NCI-H524 (cell line): ENCODE measurements at places on chromosomes 5 and 9.

DNA sequence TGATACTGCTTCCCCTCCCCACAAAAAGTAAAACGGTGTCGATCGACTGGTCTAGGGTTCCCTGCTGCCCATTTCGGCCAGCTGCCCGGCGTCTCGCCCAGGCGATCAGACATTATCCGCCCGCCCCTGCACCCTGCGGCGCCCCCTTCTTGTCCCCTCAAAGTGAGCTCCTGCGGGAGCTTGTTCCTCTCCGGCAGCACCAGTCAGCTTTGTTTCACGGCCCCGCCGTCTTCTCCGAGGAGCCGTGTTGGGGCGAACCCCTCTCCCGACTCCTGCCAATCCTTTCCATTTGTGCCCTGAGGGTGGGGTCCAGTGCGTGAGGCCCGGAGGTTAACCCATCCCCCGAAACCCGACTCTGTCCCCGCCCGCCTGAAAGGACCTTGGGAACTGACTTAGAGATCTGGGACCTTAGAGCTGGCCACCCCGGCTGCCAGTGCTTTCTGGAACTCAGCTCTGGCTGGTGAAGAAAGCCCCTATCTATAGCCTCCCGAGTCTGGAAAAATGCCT is 518 bp downstream of the UBE2B start:
- DNase-seq = peak; percentile 29

DNA sequence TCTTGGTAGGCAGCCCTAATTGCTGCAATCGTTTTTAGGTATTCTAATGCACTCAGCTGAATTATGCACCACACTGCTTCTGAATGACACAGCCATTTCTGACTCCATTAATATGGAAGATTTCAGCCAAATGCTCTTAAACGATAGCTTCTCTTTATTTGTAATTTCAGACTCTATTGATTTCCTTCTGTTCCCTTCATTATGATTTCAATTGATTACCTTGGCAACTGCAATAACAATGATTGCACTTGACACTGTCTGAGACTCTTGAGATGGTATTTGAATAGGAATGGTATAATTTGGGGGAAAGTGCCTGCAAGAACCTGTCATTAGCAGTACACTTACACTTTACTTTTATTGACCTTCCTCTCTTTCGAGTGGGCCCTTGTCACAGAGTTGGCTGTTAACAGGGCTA is 296.1 kb upstream of the DMAC1 start:
- DNase-seq = no peak

- peak; percentile 20 for DNase-seq
Observed at GRCh38 chr5:126492939-126493338, 69.7 kb downstream of the GRAMD2B start.

DNA sequence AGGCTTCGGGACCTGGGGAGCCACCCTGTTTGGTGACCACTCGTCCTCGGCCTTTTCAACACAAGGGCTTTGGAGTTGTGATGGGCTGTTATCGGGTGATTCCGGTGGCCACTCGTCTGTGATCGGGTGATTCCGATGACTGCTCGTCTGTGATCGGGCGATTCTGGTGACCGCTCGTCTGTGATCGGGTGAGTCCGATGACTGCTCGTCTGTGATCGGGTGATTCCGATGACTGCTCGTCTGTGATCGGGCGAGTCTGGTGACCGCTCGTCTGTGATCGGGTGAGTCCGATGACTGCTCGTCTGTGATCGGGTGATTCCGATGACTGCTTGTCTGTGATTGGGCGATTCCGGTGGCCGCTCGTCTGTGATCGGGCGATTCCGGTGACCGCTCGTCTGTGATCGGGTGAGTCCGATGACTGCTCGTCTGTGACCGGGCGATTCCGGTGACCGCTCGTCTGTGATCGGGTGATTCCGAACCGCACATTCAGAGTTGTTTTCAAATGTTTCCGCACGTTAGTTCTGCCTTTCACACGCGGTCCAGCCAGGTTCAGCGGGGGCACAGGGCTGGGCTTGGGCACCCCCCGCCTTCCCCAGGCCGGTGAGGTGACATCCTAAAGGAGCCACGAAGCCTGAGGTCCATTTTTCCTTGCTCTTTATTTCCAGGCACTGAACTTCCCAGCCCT is 30.3 kb downstream of the TPPP start:
- DNase-seq = no peak

DNA sequence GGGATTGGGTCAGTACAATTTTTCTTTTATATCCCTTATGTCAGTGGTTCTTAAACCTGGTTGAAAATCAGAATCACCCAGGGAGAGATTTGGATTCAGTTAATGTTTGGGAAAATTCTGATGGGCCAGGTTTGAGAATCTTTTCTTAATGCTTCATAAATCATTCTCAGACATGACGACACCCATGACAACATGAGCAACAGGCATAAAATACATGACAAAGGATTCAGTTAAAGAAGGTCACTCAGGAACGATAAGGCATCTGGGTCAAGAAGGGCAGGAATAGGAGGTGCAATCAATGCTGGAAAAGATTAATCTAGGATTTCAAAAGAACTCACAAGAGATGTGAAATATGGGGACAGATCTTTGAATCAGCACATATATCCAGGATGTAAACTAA is 41.8 kb downstream of the ELOVL7 start:
- DNase-seq = no peak

DNA sequence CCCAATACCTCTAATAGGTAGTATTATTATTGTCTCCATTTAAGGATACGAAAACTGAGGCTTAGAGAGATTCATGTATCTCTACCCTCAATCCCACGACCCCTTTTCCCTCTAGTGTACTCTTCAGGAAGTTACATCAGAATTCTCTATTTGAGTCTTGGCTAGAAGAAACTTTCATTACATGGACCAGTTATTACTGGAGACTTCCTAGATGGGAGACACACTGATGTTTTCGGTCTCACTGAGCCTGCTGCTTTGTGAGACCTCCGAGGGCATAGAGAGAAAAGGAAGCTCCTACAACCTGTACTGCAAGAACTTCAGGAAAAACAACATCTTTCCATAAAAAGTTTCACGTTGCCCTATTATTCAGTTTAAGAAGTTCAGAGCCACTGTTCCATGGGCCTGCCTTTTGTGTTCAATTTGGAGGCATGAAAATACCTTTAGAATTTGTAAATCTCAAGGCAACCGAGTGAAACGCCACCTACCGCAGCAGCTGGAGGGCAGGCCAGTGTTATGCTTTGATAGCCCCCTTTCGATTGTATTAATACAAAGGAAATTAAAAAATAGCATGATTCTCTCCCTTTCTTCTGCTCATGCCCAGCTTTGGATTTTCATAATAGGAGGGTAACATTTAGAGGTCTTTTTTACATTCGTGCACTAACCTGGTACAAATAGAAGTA is 223.3 kb downstream of the EBF1 start:
- DNase-seq = no peak

DNA sequence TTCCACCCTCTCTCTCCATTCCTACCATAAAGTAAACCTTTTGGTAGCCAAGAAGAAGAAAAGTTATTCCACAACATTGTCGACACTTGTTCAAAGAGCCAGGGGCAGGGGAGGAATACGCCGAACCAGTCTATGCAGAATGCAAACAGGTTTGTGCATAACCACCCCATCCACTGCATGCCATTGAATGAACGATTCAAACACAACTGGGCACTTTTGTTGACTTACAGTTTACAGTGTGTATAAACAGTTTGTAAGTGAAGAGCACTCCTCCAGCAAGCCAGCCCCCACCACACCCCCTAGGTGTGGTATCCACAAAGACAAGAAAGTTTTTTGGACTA is 6.8 kb upstream of the S1PR3 start:
- no peak for DNase-seq

GRCh38 chr9:95462249-95463147 is 54.3 kb downstream of the PTCH1 start:
- peak; percentile 91 for DNase-seq

- no peak for DNase-seq
Observed at GRCh38 chr5:145922059-145922458, 14.3 kb upstream of the SH3RF2 start.

- no peak for DNase-seq
Observed at GRCh38 chr9:122364783-122365150, 6.1 kb upstream of the PTGS1 start.

GRCh38 chr9:90098408-90098807 is 493.6 kb downstream of the GADD45G start:
- DNase-seq = peak; percentile 44

DNA sequence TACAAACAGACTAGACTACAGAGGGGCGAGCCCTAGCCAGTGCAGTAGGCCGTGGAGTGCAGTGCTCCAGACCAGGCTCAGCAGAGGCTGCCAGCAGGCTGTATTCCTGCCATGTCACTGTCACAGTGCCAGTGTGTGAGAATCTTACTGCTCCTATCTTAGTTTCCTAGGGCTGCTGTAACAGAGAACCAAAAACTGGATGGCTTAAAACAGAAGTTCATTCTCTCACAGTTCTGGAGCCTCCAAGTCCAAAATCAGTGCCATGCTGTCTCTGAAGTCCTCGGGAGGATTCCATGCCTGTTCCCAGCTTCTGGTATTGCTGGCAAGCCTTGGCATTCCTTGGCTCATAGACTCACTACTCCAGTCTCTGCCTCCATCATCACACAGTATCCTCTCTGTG is 75.0 kb upstream of the SAP30L start:
- DNase-seq = no peak

DNA sequence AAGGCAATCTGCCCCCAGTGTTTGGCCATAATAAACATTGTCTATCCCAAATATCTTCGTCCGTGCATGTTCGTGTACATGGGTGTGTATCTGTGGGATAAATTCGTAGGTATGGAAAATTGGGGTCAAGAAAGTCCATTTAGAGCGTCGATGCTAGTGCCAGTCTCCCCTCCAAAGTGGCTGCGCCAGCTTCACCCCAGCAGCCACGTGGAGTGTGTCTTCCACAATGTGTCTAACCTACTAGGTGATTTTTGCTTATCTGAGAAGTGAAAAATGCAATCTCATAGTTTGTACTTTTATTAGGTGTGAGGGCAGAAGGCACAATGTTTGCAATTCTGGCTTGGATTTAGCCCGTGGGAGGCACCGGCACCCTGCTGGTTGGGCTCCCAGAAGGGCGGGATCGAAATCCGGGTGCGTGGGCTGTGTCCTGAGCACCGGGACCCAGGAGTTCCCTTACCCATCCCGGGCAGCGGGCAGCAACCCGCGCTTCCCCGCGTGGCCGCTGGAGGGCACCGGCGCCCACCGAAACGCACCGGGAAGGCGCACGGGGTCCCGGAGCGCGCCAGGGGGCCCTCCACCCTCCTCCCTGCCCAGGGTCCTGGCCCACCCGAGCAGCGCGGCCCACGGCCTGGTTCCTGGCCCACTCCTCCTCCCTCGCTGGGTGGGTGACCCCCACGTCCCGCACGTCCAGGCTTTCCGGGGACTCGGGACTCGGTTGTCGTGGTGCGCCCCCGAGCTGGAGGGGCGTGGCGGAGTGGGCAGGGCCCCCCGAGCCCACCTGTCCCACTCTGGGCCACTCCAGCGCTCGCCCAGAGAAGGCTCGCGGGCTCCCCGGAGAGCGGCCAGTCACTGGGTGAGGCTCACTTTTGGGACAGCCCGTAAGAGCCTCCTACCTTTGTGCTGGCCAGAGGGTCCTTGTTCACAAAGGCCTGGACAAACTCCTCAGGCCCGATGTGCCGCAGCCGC is 55.4 kb upstream of the RNF130 start:
- DNase-seq = no peak

GRCh38 chr5:52693280-52693679 is 94.4 kb upstream of the ITGA1 start:
- DNase-seq = no peak

GRCh38 chr5:138708791-138709190 is 44.4 kb upstream of the CTNNA1 start:
- DNase-seq = no peak

DNA sequence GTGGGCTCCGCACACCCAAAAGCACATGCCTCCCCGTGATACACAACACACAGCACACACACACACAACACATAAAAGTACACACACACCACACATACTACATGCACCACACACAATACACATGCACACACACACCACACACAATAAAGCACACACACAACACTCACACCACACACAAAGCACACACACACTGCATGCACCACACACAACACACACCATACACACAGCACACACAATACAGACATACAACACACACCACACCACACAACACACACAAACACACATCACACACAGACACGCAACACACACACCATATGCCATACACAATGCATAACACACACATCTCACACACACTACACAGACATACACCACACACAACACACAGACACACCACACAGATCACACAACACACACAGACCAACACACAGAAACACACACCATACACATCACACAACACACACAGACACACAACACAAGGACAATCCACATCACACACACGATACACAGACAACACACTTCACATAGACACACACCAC is 3.4 kb upstream of the CCDC187 start:
- DNase-seq = no peak

- no peak for DNase-seq
Observed at GRCh38 chr5:156704139-156704538, 146.0 kb upstream of the PPP1R2B start.

GRCh38 chr5:36535859-36536615 is 70.4 kb upstream of the SLC1A3 start:
- DNase-seq = no peak

DNA sequence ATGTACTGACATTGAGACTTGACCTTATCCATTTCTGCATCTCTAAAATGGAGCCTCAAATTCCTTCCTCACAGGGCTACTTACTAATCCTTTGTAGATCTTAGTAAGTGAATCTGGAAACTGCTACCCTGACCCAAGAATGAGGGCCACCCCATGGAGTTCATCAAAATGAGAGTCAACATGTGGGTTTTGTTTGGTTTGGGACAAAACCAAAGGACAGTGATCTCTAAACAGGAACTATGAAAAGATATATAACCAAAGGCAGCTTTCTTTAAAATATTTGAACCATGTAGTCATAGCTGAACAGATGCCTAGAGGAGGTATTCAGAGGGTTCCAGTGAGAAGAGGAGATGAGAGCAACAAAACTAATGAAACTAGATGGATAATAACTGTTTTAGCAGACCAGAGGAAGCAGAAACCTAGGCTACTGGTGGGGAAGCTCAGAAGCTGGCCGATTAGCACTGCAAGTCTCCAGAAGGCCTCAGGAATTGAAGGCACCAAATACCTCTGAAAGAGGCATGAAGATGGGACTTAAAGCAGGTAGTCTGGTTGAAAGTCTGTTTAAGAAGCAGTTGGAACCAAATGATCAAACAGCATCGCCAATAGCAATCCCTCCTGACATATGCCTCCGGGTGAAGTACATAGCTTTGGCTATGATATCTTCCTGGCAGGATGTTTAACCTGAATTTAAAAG is 45.8 kb downstream of the THOC3 start:
- no peak for DNase-seq

DNA sequence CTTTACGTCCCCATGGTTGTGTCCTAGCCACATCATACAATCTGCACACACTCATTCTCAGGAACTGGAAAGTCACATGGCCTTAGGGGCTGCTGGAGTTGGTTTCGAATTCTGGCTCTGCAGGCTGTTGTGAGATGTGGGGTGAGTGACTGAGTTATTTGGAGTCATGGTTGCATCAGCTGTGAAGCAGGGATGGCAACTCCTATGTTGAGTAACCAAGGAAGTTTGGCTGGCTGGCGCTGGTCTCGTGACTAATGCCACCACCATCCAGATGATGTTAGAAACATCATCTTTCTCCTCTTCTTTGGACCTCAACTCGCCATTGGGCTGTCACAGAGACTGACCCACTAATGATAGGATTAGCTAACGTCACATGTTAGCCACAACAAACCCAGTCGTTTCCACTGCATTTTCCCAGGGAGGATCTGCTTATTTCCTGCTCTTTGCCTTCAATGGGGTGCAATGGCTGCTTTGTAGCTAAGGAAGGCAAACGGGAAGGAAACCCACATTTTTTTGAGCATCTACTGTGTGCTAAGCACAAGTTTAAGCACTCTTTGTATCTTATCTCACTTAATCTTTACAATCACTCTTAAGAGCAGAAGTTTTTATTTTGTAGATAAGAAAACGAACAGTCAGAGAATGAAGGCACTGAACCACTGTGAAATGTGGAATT is 78.1 kb upstream of the UBTD2 start:
- DNase-seq = no peak
